ENCODE measurements at places on chromosomes 7 and 10. TPM values are rescaled to one million over a fixed set of nuclear protein-coding genes. Genes with fewer than 3 reads are reported as not detected.

SRRM3 gene
- total RNA-seq = 0.67 TPM

EGR2 gene
- 0.20 TPM for total RNA-seq

ADCY1 gene
- total RNA-seq = 1.1 TPM

LRMDA gene
- 5.2 TPM for total RNA-seq

MLXIPL gene
- 15.7 TPM for total RNA-seq

DNA sequence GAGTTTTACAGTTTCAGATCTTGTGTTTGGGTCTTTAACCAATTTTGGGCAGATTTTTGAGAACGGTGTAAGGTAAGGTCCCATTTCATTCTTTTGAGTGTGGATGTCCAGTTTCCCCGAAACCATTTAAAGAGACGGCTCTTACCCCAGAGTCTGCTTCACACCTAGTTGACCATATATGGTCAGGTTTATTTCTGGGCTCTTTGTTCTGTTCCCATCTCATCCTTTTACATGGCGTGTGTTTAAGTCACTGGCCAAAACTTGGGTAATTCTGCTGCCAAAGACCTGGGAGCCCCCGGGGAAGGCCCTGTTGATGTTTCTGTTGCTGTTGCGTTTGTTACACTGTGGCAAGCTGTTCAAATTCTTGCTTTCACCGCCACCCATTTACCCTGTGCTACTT lies 120.1 kb downstream of the PTPRN2 start:
- no peaks in the 10 kb centered on the region for H3K27me3 ChIP-seq
- H3K4me3 ChIP-seq = no peak overlapping the region
- H3K4me1 ChIP-seq = no peaks in the 10 kb centered on the region

DNA sequence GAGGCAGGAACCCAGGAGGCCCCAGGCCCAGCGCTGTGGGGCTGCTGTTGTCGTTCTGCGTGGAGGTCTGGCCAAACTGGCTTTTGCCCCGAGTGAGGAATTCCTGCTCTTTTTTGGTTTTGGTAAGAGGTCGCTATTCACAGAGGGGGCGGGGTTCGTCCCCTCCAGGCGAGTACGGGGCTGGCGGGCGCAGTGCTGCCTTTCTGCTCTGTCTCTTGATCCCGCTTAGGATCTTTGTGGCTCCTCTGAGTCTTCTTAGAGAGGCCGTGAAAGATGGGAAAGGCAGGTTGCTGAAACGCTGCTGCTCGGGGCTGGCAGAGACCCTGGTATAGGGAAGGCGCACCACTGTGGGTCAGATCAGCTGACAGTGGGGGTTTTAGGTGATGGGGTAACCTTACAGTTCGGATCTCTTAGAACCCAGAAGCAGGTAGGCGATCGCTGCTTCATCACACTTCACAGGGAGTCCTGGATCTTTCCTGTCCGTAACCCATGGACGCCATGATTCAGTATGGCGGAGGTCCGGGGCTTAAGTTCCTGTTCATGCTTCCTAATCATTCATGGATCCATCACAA lies 136.7 kb downstream of the KIF20B start:
- no peaks in the 10 kb centered on the region for H3K27me3 ChIP-seq
- no peaks in the 10 kb centered on the region for H3K36me3 ChIP-seq
- no peak overlapping the region for H3K27ac ChIP-seq
- no peak for DNase-seq
